ENCODE measurements at places on chromosomes 5 and 9.
A peak's percentile ranks its signal among the peaks of the same experiment; 100 is the strongest.

- no peak for DNase-seq
Observed at GRCh38 chr9:121048175-121048574, 1.9 kb downstream of the C5 start.

DNA sequence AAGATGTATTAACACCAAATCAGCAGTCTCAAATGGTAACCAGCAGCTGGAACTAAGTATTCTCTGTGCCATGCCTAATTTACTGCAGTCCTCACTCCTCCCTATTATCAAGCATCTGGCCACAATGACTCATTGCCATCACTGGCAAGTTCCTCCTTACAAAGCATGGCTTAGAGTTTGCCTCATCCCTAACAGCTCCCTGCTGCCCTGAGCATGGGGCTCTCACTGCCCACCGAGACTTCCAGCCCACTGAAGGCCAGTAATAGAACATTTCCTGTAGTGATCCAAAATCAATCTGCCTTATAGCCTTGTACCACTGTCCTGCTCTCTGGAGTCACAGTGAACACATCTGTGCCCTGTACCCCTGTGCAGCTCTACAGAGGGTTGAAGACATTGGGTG, 211.9 kb upstream of the TRIM32 start:
- DNase-seq: no peak

- no peak for DNase-seq
Observed at GRCh38 chr5:9516591-9516990, 29.3 kb downstream of the SEMA5A start.

DNA sequence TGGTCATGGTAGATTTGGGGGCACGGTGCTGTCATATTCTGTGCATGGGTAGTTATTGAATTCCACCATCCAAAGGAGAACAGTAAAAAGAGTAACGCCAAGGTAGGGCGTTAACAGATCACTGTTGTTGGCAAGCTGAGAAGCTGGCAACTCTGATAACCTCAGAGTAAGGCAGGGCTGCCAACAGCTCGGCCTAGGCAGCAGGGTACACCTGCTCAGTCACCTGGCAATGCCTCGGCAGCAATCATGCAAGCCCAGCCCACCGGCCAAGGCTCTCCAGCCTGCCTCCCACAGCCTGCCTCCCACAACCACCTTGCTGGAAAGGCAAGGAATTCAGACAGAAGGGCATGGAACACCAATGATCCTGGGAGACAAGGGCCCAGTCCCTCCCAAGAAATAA, 63.9 kb downstream of the KLHL3 start:
- DNase-seq: no peak

- no peak for DNase-seq
Observed at GRCh38 chr9:31065691-31066090, 1318.8 kb upstream of the ACO1 start.

DNA sequence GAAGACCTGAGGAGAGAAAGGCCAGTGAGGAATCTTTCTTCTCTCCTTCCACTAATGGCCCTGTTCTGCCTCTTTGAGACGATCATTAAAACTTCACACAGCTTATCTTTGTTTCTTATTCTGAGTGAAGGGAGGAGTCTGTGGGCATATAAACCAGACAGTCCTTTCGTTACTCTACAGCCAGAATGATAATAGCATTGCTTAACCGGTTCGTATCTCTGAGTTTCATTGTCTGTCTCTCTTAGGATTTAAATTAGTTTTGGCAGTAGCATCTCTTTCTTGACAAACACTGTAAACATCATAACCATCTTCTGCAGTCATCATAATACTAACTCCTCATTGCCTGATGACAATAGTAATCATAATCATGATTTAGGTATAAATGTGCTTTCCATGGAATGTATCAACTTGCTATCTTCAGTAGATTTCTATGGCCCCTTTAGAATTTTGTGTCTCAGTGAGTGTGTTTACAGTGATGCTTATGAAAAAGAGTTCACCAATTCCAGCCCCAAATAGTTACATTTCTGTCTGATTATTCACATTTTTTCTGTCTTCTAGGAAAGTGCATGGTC, 618.8 kb upstream of the KLF4 start:
- no peak for DNase-seq

DNA sequence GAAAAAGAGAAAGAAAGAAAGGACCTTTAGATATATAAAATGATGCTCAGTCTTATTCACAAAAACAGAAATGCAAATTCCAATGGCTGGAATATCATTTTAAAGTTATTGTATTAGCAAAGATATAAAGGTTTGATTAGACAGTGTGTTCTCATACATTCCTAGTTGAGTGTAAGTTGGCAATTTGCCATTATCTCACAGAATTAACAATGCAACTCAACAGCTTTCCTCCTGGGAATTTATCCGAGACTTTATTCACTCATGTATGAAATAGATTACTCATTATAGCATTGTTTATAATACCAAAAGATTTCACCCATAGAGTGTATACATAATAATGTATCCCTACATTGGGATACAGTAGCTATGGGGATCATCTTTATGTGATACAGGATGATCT, 27.1 kb upstream of the MLLT3 start:
- no peak for DNase-seq

DNA sequence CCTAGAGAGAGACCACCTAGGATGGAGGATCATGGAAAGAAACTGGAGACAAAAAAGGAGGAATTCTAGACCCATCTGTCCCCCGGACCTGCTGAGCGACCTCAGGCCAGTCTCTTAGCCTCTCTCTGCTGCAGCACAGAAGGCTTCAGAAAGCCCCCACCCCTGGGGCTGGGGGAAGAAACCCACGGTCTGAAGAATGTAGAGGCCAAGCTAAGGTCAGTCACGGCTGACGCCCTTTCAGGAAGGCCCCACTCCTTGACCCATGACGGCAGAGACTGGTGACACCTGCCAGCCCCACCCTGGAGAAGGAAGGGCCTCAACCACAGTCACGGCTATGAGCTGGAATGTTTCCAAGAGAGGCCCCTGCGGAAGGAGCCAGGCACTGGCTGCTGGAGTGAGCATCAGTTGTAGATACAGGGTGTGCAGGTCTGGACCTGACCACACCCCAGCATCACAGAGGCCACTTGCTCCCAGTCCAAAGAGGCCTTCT, 120.5 kb upstream of the BOD1 start:
- peak; percentile 65 for DNase-seq

Measured in renal pelvis (tissue), 12 donors.